Smooth muscle cell of the coronary artery (primary cell): ENCODE measurements at places on chromosomes 5 and 9. TPM values are rescaled to one million over a fixed set of nuclear protein-coding genes. Genes with fewer than 3 reads are reported as not detected.

The ENTREP1 gene
- under 0.01 and 0.23 TPM in 2 replicates for total RNA-seq

The ST8SIA4 gene
- 0.15 and 0.23 TPM in 2 replicates for total RNA-seq

The EXOSC3 gene
- 28.2 and 31.6 TPM in 2 replicates for total RNA-seq

The CFAP157 gene
- total RNA-seq: under 0.01 TPM in 1 of 2 replicates, not detected in the other

The OR2Y1 gene
- total RNA-seq: not detected in 2 replicates

The INSL6 gene
- not detected in 2 replicates for total RNA-seq

The DNAJC25 gene
- total RNA-seq: 1.9 and 4.9 TPM in 2 replicates

The IFNA21 gene
- total RNA-seq: not detected in 2 replicates

The PRRX2 gene
- 8.5 and 15.1 TPM in 2 replicates for total RNA-seq

The NRARP gene
- 0.30 and 0.47 TPM in 2 replicates for total RNA-seq

The EIF4EBP3 gene
- 0.90 and 3.7 TPM in 2 replicates for total RNA-seq

The IL5 gene
- not detected in 2 replicates for total RNA-seq

The PRRC1 gene
- 34.4 and 55.3 TPM in 2 replicates for total RNA-seq

The DMRT1 gene
- total RNA-seq: not detected in 2 replicates

The SAXO1 gene
- under 0.01 and 0.08 TPM in 2 replicates for total RNA-seq

The SPATA31C1 gene
- total RNA-seq: not detected in 2 replicates

The ZBED3 gene
- under 0.01 and 0.75 TPM in 2 replicates for total RNA-seq
